ENCODE measurements at places on chromosomes 4 and X.
A peak's percentile ranks its signal among the peaks of the same experiment; 100 is the strongest.

DNA sequence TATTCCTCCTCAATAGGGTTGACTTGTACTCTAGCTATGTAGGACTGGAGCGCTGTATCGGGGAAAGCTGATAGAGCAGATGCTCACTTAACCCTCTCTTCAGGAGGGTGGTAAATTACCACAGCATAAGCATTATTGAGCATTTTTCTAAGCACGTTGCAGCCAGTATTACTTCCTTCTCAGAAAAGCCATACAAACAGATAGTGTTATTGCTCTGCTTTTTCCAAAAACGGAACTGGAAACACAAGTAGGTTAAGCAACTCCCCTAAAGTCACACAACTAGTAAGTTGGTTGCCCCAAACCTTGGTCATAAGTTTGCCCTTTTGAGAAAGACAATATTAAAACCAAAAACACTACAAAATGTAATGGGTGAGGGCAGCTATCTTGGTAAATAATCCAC lies 73.9 kb downstream of the REELD1 start:
- no peak for DNase-seq

GRCh38 chr4:162706632-162707031 lies 460.1 kb downstream of the NAF1 start:
- DNase-seq, result no peak

- no peak for DNase-seq
These were observed 254.4 kb downstream of the BCOR start for GRCh38 chrX:39843318-39843717.

DNA sequence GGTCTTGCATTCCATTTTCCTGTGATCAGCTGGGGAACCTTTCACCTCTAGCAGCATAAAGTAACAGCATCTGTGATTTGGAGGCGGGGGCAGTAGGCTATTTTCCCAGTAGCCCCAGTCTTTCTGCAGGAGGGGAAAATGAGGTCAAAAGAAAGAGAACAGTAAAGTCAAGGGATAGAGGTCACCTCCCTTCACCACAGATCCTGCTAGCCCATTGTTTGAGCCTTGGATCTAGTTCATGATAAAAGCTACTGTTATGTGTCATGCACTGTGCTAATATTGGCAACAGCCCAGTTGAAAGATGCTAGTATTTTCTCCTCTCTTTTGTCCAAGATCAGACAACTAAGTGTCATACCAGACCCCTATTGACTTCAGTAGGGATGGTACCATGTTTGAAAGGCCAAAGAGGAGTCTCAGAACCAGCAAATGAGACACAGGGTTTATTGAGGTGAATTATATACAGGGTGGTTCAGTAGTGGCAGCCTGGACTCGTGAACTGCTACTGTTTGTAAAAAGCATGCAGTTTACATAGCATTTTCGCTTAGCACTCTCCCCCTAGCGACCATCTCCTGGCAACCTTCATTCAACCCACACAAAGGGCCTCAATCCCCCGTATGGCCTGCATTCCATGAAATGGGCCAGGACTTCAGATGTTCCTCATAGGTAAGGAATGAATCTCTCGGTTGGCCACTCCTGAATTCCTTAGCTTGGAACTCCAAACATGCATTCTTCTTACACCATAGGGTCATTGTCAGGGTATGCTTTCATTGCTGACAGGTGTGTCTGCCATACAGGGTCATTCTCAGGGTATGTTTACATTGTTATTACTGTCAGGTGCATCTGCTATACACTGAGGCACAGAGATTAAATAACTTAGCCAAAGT lies 170.0 kb upstream of the FRMPD4 start:
- no peak for DNase-seq

DNA sequence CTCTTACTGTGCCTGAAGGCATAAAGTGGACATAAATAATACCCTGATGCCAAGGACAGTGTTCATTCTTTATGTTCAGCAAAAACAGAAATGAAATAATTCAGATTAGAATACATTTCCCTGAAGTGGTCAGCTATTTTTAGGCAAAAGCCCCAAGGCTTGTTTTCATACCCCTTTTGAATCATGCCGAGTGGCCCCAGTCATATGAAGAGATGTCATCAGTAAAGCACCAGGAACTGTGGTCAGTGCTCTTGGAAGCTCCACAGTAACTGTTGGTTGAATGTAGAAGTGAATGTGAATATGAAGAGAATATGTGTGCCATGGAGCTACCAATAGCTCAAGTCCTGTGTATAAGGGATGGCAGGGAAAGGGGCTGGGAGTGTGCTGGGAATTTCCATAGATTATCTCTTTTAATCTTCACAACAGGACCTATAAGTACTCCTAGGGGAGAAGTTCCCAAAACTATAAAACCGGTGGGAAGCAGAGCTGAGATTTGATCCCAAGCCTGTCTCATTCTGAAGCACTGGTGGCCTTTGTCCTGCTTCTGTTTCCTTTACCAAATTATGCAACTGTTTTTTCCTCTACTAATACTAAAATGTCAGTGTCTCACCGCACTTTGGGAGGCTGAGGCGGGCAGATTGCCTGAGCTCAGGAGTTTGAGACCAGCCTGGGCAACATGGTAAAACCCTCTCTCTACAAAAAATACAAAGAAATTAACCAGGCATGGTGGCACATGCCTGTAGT lies 52.6 kb downstream of the FNIP2 start:
- DNase-seq, result no peak

GRCh38 chr4:156192033-156192432 lies 238.4 kb upstream of the CTSO start:
- DNase-seq, result no peak

DNA sequence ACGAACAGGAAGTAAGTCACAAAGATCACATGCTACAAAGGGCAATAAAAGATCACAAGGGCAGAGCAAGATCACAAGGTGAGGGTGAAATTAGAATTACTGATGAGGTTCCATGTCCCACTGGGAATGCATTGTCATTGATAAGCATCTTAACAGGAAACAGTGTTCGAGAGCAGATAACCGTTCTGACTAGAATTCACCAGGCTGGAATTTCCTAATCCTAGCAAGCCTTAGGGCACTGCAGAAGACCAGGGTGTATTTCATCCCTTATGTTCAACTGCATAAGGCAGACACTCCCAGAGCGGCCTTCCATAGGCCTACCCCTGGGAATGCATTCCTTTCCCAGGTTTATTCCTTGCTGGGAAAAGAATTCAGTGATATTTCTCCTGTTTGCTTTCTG lies 980.6 kb upstream of the LCORL start:
- peak; percentile 67 for DNase-seq

DNA sequence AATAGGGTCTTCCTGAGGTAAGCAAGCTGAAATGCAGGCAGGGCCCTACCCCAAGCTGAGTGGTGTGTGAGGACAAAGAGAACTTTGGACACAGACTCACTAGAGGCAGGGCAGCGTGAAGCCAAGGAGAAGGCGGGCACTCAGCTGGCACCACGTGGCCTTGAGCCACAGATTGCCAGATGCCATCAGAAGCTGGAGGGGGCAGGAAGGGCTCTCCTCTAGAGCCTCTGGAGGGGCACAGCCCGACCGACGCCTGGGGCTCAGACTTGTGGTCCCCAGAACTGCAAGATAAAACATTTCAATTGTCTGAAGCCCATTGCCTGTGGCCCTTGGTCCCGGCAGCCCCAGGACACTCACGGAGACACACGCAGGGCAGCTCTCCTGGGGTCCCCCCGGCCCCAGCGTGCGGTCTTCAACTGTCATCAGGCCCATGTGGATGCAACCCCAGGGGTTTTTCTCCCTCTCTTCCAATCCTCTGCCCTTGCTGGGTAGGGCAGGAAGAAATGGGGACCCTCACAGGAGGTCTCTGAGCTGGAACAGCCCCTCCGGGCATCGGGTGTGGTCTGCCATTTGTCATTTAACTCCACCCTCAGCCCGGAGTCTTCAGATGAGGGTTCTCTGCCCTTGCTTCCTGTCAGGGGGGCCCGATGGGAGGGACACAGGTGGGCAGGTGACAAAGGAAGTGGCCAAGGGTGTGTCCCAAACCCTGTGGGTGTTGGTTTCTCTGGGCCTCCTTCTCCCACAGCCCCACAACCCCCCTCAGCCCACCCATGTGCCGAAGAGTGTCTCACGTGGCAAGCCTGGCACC lies 22.2 kb downstream of the HMX1 start:
- no peak for DNase-seq
